SJCRH30 (cell line): ENCODE measurements at places on chromosomes 16 and 17. TPM values are rescaled to one million over a fixed set of nuclear protein-coding genes. Genes with fewer than 3 reads are reported as not detected.

DNA sequence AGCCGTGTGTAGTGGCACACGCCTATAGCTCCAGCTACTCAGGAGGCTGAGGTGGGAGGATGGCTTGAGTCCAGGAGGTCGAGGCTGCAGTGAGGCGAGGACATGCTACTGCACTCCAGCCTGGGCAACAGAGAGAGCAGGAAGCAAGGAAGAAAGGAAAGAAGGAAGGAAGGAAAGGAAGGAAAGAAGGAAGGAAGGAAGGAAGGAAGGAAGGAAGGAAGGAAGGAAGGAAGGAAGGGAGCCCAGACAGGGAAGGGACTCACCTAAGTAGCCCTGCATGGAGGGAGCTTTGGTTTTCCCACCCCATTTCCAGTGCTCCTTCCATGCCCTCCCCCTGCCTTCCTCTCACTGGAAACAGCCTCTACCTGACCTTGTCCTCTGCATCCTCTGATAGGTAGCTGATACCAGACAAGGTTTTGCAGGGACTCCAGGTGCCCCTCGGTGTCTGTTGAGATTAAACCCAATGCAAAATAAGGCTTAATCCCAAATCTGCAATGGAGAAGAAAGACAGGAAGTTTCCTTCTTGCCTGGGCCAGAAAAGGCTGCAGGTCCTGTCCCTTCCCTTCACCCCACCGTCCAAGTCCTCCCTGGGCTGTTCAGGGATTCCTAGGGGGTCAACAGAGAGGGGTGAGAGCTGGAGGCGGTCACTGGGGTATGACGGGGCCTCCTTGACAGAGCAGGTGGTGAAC is 21.5 kb upstream of the CA4 start:
- no peak for DNase-seq

GRCh38 chr16:88570691-88571092 is 489 bp downstream of the ZC3H18 start:
- no peak for DNase-seq

- DNase-seq, result no peak
Measured at GRCh38 chr17:46013127-46013501, 14.1 kb downstream of the STH start.

GRCh38 chr16:66649636-66650205 is 45.2 kb downstream of the CMTM3 start:
- no peak for DNase-seq

DNA sequence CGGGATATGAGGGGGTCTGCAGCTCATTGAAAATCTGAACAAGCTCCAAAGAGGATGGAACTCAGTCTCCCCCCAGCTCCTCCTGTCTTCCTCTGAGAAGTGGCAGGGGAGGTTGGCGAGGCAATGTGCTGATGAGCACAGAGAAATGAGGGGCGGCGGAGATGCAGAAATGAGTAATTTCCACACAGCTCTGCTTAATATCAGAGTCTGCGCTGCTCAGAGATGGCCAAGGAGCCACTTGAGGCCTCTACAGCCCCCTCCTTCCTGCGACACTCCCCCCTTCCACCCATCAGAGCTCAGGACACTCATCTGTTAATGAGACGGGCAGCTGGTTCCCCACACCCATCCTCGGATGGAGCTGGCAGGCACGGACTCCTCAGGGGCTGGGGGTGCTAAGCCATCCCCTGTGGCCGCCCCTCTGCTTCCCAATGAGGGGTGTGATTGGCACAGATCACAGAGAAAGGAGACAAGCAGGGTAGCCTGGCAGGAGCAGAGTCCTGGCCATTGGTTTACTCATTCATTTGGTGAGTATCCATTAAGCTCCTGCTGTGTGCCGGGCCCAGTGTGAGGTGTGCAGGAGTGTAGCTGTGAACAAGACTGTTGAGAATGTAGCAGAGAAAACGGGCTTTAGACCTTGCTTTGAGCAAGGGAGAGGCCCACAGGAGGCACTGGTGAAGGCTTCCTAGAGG is 12.7 kb upstream of the CRHR1 start:
- DNase-seq, result no peak

DNA sequence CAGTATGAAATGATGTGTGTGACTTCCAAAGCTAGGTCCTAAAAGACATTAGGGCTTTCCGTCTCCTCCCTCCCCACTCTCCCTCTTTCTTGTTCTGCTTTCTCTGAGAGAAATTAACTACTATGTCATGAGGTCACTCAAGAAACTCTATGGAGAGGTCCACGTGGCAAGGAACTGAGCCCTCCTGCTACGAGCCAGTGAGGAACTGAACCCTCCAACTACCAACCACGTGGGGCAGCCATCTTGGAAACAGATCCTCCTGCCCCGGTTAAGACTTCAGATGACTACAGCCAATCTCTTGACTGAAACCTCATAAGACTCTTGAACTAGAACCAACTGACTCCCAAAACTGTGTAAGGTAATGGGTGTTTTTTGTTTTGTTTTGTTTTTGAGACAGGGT is 4.2 kb upstream of the ALOX15 start:
- no peak for DNase-seq

GRCh38 chr17:75244133-75244866 is 17.1 kb downstream of the GGA3 start:
- DNase-seq, result no peak

GRCh38 chr17:1056761-1057160 is 59.8 kb downstream of the TIMM22 start:
- peak; percentile 61 for DNase-seq

GRCh38 chr16:56932721-56933619 is 1.0 kb downstream of the HERPUD1 start:
- DNase-seq, result peak; percentile 75

DNA sequence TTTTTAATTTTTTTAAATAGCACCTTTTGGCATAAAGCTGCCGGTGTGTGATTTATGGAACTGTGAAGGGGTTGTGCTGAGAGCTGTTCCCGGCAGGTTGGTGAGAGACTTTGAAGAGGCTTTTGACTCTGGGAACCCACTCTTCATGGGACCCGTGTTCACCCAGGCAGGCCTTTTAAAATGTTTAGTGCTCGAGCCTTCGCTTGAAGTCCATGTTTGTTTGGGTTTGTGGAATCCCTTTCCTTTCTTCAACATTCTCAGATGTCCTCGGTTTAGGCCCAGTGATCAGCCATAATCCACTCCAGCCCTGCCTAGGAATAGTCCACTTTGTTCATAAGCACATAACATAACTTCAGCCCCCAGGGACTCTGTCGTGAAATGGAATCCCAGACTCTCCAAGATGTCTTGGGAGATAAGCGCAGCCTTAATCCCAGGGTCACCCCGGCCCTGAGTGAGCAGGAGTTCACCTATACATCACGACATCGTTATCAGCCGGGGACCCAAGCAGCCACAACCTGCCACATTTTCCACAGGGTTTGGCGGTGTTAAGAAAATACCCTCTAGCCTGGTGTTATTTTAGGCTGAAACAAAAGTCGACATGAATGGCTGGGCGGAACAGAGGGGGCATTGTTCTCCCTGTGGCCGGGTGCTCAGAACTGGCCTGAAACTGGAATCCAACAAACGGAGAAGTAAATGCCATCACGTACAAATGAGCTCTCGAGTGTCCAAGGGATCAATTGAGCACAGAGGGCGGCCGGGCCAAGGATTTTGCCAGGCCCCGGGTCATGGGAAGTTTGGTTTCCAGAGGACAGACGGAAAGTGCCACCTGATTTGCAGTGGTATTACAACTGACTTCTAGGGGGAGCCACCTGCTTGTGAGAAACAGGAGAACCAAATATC is 145.7 kb upstream of the IRX3 start:
- DNase-seq, result peak; percentile 71

The CCR7 gene
- total RNA-seq, result 0.05 TPM in 1 of 2 replicates, not detected in the other
